Astrocyte of the spinal cord (primary cell): ENCODE measurements at places on chromosomes 12 and 14.
A peak's percentile ranks its signal among the peaks of the same experiment; 100 is the strongest.

DNA sequence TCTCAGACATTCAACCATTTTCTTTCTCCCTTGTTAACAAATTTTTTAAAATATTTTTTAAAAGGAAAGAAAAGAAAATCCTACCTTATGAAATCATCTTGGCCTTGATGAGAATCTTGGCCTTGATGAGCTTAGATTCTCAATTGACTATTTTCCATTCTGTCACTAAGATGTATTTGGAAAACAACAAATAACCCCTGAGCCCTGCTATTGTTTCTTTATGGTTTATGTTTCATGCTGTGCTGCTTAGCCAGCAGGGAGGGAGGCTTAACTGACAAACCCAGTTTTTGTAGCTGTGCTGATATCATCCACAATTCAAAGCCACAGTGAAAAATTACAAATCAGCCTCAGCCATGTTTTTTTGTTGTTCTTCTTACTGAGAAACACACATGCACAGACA is 404.1 kb downstream of the RAD51B start:
- no peak for DNase-seq

DNA sequence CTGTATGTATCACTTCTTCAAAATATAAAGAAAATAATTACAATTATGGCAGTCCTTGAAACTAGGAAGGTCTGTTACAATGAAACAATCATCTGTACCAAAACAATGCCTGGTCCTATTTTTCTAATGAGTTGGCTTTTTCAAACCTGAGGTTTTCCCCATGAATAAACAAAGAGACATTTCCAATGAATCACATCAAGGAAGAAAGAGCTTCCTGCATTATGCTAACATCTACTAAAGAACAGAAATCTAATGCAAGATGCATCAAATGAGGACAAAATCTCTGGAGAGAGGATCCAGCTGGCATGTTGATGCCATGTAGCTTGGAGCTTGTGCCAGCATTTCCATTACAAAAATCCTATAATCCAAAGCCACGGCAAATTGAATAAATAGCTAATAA is 29.3 kb downstream of the NIN start:
- peak; percentile 59 for DNase-seq

- DNase-seq: no peak
Measured at GRCh38 chr12:25556153-25556552, 3.1 kb upstream of the LMNTD1 start.

- peak; percentile 44 for DNase-seq
Measured at GRCh38 chr12:12684375-12685106, 11.4 kb downstream of the GPR19 start.

DNA sequence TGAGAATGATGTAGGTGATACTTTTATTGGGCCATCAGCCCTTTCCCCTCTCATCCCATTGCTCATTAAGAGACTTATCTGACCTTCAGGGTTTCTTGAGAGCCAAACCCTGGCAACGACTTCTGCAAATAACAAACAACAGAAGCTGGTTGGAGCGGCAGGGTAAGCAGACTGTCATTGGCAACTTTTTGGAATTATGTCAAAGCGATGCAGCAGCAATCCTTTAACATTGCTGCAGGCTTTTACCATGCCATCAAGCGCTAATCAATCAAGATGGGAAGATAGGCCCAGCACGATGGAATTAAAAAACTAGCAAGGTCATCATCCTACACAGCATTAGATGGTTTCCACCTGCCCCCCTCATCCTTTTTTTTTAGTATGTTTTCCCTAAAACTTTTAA is 406.1 kb upstream of the PDE3A start:
- no peak for DNase-seq

- DNase-seq: peak; percentile 67
Measured at GRCh38 chr12:122891661-122892525, 4.0 kb downstream of the VPS37B start.

DNA sequence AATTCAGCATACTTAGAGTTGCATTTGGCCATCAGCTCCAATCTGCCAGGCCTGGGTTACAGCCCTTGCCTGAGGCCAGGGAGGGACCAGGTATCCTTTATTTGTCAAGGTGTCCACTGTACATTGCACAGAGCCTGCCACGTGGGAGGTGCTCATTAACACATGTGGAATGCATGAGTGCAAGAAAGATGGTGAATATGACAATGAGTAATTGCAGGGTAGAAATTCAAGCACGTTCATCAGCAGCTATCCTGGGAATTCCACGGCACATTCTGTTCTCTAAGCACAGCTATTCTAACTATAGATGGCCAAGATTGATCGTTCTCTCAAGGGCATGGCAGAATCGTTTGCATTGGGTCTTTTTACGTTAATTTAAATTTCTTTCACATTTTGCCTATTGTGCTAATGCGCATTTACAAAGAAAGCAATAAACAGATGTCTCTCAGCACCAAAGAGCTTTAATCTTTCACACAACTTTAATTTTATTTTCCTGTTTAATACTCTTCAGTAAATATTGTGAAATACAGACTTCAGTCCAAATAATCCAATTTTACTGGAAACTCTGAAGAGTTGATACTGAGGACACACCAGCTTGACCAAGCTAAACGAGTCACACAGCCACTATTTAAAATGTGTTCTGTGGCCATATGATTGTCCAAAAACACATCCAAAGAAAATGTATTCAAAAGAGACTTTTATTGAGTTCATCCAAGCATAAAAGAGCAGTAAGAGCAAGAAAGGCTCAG is 1025.7 kb upstream of the TMEM132C start:
- DNase-seq: no peak

GRCh38 chr12:49505672-49506071 is 33.2 kb upstream of the KCNH3 start:
- peak; percentile 26 for DNase-seq

- DNase-seq: no peak
Measured at GRCh38 chr12:53065470-53065869, 13.7 kb downstream of the SPRYD3 start.

GRCh38 chr14:65704437-65704836 is 291.9 kb downstream of the FUT8 start:
- DNase-seq: peak; percentile 60

DNA sequence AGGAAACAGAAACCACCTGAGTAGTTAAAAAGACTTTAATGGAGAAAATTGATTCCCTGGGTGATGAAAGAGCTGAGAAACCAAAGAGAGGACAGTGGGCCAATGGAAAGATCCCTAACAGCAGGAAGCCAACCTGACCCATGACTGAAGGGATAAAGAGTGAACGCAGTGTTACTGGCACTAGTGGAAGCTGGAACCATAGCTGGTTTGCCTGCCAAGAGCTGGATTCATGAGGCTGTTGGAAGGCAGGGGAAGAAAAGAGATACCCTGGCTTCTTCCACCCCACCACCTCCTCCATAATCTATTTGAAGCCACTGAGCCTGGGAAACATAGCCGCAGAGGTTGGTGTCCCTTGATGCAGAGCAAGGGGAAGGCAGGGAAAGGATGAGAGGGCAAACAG is 125.5 kb upstream of the PRKD1 start:
- DNase-seq: no peak

GRCh38 chr14:63672417-63673180 is 30.9 kb upstream of the WDR89 start:
- DNase-seq: no peak

DNA sequence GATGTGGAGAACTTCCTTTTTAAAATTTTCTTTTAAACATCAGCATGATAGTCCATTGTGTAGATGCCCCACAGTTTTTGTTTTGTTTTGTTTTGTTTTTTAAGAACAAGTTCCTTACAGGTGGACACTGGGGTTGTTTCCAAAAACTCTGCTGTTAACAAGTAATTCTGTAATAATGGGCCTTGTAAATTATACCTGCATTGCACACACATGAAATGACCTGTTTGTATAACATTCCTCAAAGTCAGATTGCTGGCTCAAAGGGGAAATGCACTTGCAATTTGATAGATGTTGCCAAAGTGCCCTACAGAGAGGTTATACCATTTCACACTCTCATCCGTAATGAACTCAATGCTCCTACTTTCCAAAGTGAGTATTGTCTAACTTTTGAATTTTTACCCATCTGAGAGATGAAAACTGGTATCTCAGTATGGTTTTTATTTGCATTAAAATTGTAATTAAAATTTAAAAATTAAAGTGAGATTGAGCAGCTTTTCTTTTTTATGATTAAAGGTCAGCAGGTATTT is 89.2 kb downstream of the SPPL3 start:
- no peak for DNase-seq

GRCh38 chr12:54879150-54879549 is 24.8 kb downstream of the MUCL1 start:
- no peak for DNase-seq

GRCh38 chr14:77570706-77571268 is 45.6 kb downstream of the SPTLC2 start:
- no peak for DNase-seq

GRCh38 chr14:88613552-88614010 is 50.7 kb downstream of the ZC3H14 start:
- peak; percentile 85 for DNase-seq

DNA sequence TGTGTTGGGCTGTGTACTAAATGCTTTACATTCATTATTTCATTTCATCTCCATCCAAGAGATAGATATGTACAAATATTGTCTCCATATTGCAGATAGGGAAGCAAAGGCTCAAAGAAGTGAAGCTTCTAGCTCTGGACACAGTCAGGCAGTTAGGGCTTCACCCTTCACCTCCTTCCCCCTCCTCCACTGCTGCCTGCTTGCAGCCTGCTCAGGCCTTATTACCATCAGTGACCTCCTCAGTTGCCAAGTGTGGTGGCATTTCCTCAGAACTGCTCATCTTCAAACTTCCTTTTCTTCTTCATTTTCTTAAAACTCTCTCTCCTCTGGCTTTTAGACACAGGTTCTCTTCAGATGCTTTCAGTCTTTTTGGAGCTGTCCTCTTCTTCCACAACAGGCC is 4.7 kb upstream of the GPATCH2L start:
- no peak for DNase-seq

DNA sequence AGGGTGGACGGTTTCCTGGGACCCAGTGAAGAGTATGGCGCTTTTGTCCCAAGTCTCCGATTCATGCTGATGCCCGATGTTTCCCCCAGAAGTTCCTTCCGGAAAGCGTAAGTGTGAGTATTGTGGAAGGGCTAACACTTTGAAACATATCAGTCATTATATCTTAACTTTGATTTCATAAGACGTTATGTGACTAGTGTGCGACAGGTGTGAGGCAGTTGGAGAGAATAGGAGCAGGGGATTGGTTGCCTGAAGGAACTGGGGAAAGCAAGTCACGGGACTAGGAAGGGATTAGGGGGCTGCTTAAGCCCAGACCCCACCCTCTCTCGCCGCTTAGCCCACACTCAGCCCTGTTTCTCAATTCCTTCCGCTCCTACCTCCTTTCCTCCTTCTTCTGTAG is 154.9 kb downstream of the CHST11 start:
- no peak for DNase-seq

DNA sequence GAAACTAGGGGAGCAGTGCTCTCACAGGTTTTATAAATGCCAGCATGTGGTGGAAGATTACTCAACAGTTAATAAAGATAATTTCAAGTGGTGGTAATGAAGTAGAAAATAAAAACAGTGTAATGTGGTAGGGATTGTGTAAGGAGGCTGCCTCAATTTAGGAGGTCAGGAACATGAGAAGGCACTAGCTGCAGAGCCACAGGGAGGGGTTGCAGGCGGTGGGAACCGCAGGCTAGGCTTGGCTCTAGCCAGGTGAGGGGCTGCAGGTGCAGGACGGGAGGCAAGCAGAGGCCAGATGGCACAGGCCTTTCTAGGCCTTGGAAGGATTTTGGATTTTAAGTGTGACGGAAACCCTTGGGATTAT is 768 bp downstream of the METTL25 start:
- DNase-seq: no peak

GRCh38 chr14:105430565-105430964 is 10.9 kb downstream of the MTA1 start:
- DNase-seq: peak; percentile 45

DNA sequence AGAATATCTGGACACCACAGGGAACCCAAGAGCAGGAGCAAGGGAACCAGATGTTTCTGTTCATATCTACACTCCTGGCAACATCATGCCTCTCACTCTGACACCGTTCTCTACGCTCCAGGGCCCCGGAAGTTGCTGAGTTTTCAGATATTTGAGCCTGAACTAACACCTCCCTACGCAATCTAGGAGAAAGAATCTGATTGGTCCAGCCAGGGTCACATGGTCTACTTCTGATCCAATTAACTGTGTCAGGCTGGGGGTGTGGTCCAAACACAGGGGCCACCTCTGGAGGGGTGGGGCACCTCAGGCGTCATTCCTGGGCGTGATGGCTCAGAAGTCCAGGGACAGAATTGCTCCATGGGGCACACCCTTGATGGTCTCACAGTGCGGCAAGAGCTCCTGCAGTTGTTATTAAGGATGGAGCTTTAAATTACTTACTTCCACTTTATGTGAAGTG is 165.5 kb downstream of the PTPN11 start:
- DNase-seq: no peak

DNA sequence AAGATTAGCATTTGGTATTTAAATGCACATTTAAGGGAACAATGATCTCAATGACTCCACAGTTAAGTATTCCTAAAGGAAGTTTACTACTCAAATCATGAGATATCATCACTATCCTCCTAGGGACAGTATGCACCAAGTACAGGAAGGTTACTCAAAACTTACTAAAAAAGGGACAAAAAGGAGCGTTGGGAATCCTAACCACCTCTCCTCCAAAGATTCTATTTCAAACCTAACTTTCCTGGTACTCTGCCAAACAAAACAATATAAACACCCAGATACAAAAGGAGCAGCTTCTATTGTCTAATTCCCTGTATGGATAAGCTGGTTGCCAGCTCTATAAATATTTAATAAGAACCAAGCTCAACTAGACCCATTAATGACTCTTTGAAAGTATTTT is 377.7 kb downstream of the NUAK1 start:
- DNase-seq: peak; percentile 31

DNA sequence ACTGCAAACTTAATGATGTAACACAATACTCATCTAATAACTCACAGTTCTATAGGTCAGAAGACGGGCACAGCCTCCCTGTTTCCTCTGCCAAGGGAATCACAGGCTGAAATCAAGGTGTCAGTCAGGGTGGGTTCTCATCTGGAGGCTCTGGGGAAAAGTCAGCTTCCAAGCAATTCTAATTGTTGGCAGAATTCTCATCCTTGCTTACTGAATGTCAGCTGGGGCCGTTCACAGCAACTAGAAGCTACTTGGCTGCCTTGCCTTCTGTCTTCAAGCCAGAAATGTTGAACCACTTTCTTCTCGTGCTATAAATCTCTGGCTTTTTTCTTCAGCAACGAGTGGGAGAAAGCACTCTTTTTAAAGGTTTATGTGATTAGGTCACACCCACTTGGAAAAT is 80.1 kb upstream of the PDZRN4 start:
- DNase-seq: no peak

DNA sequence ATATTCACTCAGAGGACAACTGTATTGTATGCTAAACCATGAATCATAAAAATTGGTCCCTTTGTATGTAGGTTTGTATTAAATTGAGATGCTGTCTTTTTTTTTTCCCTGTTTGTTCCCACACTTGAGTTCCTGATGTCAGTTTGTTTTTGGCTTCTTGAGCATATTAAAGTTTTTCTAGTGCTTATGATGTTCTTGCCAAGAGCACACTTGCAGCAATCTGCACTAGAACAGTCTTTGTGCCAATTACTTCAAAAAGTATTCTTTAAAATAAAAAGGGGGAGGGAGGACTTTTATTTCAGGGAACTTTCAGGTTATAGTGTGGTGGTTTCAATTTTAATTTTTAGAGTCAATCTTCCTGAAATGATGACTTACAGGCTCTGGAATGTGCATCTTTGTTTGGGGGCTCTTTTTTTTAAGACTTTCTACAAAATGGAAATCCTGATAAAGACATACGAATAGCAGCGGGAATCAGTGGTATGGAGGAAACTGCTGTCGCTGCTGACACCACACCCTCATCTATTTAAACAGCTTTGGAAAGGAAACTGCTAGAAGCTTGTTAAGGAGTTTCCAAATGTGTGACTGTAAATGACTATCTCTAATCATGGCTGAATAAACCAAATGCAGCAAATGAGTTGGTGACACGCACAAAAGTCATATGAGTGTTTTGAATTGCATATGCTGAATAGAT is 188.6 kb downstream of the EGLN3 start:
- DNase-seq: no peak
